A549 treated with CpdA at 1 μM for 4 hours (cell line): ENCODE measurements at places on chromosomes 16 and 17. TPM values are rescaled to one million over a fixed set of nuclear protein-coding genes. Genes with fewer than 3 reads are reported as not detected.

FADS6 gene
- not detected in 5 replicates for total RNA-seq

PAFAH1B1 gene
- total RNA-seq, result 172 to 202 TPM (median 182 TPM) in 5 replicates

CCL11 gene
- not detected in 5 replicates for total RNA-seq

NSMCE1 gene
- 52.0 to 61.8 TPM (median 60.8 TPM) in 5 replicates for total RNA-seq

TLCD2 gene
- 1.0 to 1.7 TPM (median 1.1 TPM) in 5 replicates for total RNA-seq

ASGR1 gene
- 0.82 to 1.2 TPM (median 1.0 TPM) in 5 replicates for total RNA-seq

SMIM22 gene
- total RNA-seq, result not detected in 5 replicates

C17orf113 gene
- total RNA-seq, result 0.40 to 0.81 TPM (median 0.62 TPM) in 5 replicates

SLC25A10 gene
- total RNA-seq, result 29.1 to 45.9 TPM (median 40.7 TPM) in 5 replicates

BAIAP3 gene
- total RNA-seq, result 0.75 to 2.8 TPM (median 0.86 TPM) in 5 replicates

CNGB1 gene
- total RNA-seq, result 0.07 to 0.38 TPM (median 0.12 TPM) in 5 replicates

NEUROD2 gene
- 0.03 TPM in 1 of 5 replicates, not detected in the others for total RNA-seq

SLFN14 gene
- not detected in 5 replicates for total RNA-seq

GSDMA gene
- total RNA-seq, result not detected in 5 replicates

DNAH3 gene
- total RNA-seq, result 0.07 to 0.14 TPM (median 0.08 TPM) in 5 replicates

COG1 gene
- 19.4 to 23.3 TPM (median 20.6 TPM) in 5 replicates for total RNA-seq

KCNAB3 gene
- total RNA-seq, result 1.8 to 3.0 TPM (median 2.5 TPM) in 5 replicates

SOX8 gene
- total RNA-seq, result 1.0 to 1.5 TPM (median 1.4 TPM) in 5 replicates

CEP295NL gene
- 0.38 to 0.56 TPM (median 0.48 TPM) in 5 replicates for total RNA-seq

SSTR5 gene
- 0.26 to 0.36 TPM (median 0.26 TPM) in 3 of 5 replicates, not detected in the others for total RNA-seq

MRPL58 gene
- total RNA-seq, result 77.1 to 83.4 TPM (median 81.1 TPM) in 5 replicates

UNC13D gene
- total RNA-seq, result 2.9 to 5.0 TPM (median 4.2 TPM) in 5 replicates

PSME3IP1 gene
- total RNA-seq, result 93.2 to 116 TPM (median 95.2 TPM) in 5 replicates

CCDC154 gene
- 0.14 to 0.89 TPM (median 0.44 TPM) in 5 replicates for total RNA-seq

HAGH gene
- total RNA-seq, result 57.1 to 73.9 TPM (median 66.5 TPM) in 5 replicates

CHST4 gene
- total RNA-seq, result 0.06 to 0.20 TPM (median 0.06 TPM) in 4 of 5 replicates, not detected in the other

FBXL16 gene
- 1.8 to 3.2 TPM (median 2.6 TPM) in 5 replicates for total RNA-seq

LGALS9C gene
- total RNA-seq, result 0.07 to 0.14 TPM in 2 of 5 replicates, not detected in the others

LPCAT2 gene
- total RNA-seq, result 5.6 to 7.4 TPM (median 6.2 TPM) in 5 replicates

SEZ6L2 gene
- 16.5 to 25.6 TPM (median 21.2 TPM) in 5 replicates for total RNA-seq

MPV17L gene
- total RNA-seq, result 3.0 to 6.4 TPM (median 4.6 TPM) in 5 replicates

SLC38A8 gene
- total RNA-seq, result not detected in 5 replicates

KRTAP4-12 gene
- total RNA-seq, result not detected in 5 replicates

ACAP1 gene
- total RNA-seq, result 1.9 to 7.2 TPM (median 3.1 TPM) in 5 replicates

MRPL12 gene
- total RNA-seq, result 216 to 324 TPM (median 299 TPM) in 5 replicates

ALOX12 gene
- total RNA-seq, result 0.02 TPM in 1 of 5 replicates, not detected in the others

SMIM5 gene
- total RNA-seq, result 0.43 to 0.81 TPM (median 0.52 TPM) in 5 replicates

SDR42E1 gene
- 1.1 to 2.3 TPM (median 1.4 TPM) in 5 replicates for total RNA-seq

CCL17 gene
- not detected in 5 replicates for total RNA-seq

CCL1 gene
- not detected in 5 replicates for total RNA-seq

PNMT gene
- not detected in 5 replicates for total RNA-seq

KCTD11 gene
- 11.9 to 16.4 TPM (median 13.3 TPM) in 5 replicates for total RNA-seq

EPOP gene
- 11.2 to 15.0 TPM (median 14.6 TPM) in 5 replicates for total RNA-seq

KRTAP4-9 gene
- total RNA-seq, result not detected in 5 replicates

HOXB7 gene
- total RNA-seq, result 31.4 to 36.6 TPM (median 33.3 TPM) in 5 replicates

TEKT5 gene
- total RNA-seq, result 0.05 to 0.27 TPM in 2 of 5 replicates, not detected in the others

SLC4A1 gene
- 0.02 TPM in 1 of 5 replicates, not detected in the others for total RNA-seq

PSMD7 gene
- total RNA-seq, result 129 to 196 TPM (median 143 TPM) in 5 replicates
